ENCODE measurements at places on chromosomes 16 and 17. TPM values are rescaled to one million over a fixed set of nuclear protein-coding genes. Genes with fewer than 3 reads are reported as not detected.

GRCh38 chr17:32831627-32832243 lies 45.2 kb downstream of the MYO1D start:
- no peak for DNase-seq

DNA sequence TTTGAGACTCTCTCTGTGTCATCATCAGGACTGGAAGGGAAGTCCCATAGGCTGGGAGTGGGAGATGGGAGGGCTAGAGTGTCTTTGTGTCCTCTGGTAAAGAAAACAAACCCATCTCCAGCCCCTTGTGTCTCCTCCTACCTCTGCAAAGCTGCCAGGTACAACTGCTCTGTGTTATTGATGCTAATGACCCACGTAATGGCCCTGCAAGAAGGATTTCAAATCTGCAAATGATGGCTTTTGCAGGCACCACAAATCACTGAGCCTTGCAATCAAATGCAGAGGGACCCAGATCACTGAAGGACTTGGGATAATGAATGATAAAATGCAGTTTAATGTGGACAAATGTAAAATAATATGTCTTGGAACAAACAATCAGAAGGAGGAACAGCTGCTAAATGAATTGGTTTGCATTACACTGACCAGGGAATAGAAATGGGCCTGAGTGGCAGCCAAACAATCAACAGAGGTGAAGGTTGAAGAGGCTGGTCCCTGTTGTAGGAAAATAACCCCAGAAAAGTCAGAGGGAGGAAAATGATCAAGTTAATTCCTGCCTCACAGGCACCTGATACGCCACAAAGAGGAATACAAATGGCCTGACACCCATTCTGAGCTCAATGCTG lies 425.1 kb downstream of the UTP18 start:
- no peak for DNase-seq

DNA sequence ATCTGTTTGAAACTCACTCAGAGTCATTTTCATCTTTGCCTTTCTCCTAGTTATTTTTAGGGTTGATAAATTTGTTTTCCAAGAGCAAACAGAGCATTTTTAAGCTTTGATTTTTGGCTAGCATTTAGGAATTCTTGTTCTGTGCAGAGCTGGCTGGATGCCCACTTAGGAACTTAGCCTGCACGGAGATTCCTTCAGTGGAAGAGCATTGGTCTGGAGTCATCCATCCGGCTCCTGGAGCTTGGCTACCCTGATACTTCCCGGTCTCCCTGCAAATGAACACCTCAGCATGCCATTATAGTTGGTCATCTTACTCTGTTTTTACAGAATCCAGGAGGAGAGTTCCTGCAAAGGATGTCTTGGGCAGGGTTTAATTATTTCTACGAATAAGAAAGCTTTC lies 57.1 kb downstream of the SPECC1 start:
- DNase-seq, result peak; percentile 55

DNA sequence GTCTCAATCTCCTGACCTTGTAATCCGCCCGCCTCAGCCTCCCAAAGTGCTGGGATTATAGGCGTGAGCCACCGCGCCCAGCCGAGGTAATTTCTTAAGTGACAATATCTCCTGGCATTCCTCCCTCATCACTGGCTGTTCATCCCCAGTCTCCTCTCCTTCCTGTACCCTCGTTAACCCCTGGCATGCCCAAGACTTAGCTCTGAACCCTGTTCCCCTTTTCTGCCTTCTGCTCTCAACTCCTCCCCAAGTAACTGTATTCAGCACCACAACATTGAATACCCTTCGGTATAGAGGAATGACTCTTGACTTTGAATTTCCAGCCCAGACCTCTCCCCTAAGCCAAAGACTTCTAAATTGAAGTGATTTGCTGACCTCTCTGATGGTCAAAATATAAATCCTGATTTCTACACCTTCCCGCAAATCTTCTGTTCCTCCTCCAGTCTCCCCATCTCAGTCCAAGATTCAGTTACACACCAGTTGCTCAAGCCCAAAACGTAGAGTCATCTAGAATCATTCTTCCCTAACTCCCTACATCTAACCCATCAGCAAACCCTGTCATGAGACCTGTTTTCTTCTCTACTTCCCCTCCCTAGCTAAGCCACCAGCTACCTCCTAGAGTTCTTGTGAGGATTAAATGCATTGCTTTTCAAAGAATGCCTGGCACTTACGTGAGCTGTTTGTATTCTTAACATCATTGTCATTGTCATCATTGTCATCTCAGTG lies 14.8 kb downstream of the PMP22 start:
- DNase-seq, result no peak

DNA sequence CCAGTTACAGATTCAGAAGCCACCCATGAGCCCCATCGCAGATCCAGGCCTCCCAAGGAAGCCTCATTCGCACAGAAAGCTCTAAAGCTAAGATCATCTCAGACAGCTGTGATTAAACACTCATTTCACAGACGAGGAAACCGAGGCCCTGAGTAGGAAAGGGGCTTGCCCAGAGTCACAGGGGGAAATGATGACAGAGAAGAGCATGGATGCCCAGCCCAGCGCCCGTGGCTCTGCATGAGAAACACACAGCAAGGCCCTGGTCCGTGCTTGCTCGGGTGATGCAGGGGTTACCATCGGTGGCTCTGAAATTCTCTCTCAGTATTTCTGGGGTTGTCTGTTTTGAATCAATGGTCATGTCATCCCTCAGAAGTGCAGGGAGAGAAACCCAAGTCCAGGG lies 109.6 kb downstream of the C16orf78 start:
- no peak for DNase-seq

GRCh38 chr17:77645072-77646045 lies 313.1 kb upstream of the TNRC6C start:
- no peak for DNase-seq

DNA sequence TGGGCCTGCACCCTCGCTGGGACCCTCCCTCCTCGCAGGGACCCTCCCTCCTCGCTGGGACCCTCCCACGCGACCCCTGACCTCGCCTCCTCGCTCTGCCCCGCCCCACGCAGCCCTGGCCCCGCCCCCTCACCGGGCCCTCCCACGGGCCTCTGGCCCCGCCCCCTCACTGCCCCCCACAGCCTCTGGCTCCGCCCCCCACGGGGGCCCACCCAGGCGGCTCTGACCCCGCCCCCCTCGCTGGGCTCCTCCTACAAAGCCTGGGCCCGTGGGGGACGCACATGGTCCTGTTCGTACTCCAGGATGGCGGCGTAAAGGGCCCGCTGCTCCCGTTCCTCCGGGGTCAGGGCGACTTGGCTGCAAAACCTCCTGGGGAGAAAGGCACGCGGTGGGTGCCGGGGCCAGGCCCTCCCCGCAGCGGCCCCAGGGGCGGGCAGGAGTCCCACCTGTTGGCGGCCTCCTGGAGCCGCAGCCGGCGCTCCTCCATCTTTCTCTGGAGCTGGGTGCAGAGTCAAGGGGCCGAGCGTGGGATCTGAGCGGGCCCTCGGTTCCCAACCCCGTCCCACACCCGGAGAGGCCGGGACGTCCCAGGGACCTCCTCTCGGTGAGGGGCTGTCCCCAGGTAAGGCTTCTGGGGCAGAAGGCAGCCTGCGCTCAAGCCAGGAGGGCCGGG lies 9.0 kb downstream of the VPS9D1 start:
- DNase-seq, result peak; percentile 78

GRCh38 chr17:30571921-30572320 lies 94.7 kb downstream of the GOSR1 start:
- no peak for DNase-seq

- DNase-seq, result peak; percentile 73
Measured at GRCh38 chr17:28725660-28726225, 290 bp downstream of the TLCD1 start.

- no peak for DNase-seq
Measured at GRCh38 chr17:38656959-38657823, 17.6 kb downstream of the EPOP start.

DNA sequence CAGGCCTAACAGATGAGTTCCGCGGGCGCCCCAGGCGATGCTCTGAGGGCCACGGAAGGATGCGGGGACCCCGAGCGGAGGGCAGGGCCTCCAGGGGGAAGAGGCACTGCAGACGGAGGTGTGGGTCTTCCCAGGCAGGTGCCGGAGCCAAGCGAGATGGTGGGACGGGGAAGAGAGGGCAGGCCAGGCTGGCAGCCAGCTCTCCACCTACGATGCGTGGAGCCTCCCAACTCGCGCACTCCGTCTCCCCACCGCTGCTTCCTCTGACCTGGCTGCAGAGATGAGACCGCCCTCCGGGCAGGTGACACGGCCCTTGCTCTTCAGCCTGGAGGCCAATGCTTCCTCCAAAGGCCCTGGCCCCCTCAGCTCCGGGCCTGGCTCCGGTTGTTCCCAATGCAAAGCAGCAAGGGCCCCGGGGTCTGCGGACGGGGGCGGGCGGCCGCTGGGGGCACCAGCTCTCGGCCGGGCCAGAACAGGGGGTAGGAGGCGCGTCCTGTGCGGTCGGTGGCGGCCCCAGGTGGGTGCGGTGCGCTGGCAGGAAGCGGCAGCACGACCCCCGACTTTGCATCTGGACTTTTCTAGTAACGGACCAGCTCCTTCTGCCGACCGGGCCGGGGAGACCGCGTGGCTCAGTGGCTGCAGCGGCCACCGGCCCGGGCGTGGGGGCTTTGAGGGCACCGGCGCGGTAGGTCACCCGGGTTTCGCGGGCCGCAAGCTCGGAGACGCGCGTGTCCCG lies 1.5 kb upstream of the SOX8 start:
- DNase-seq, result no peak

GRCh38 chr17:56978441-56979090 lies 635 bp downstream of the SCPEP1 start:
- no peak for DNase-seq

GRCh38 chr16:82037666-82038065 lies 2.6 kb downstream of the HSD17B2 start:
- peak; percentile 48 for DNase-seq

- peak; percentile 45 for DNase-seq
Measured at GRCh38 chr17:596287-596686, 118.4 kb downstream of the VPS53 start.

GRCh38 chr16:27174007-27174406 lies 29.3 kb upstream of the KDM8 start:
- DNase-seq, result no peak

DNA sequence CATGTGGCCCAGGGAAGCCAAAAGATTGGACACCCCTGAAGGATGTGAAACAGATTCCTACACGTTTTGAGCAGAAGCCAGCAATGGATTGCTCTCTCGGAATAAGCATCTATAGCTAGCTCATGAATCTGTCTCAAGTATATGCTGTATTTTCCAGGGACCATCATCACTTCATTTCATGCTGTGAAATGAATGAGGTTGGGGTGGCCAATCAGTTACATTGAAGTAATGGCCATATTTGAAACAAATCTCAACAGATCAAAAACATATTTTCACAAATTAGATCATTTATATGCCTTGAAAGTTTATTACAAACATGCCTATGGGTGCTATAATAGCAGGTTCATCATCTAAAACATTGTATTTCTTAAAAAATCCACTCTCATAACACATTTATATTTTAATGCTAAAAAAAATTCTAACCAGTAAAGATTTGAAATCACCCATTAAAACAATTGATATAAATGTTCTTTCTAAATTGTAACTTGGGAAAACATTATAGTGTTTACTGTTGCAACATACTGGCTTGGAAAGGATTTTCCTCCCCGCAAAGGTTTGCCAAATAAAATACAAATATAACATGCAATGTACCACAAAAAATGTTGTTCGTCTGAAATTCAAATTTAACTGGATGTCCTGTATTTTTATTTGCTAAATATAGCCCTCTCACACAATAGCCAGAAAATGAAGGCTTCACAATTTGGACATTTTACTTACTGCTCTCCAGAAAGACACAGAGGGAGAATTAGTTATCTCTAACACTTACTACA lies 743.6 kb downstream of the KCNJ2 start:
- DNase-seq, result no peak

The ALOX12 gene
- total RNA-seq, result not detected

The MAPK8IP3 gene
- total RNA-seq, result 69.9 TPM

The PRSS8 gene
- 176 TPM for total RNA-seq

The ITGB3 gene
- total RNA-seq, result 29.8 TPM

The SLC16A3 gene
- 53.3 TPM for total RNA-seq

The PLD6 gene
- total RNA-seq, result 1.3 TPM

The AOC2 gene
- 0.92 TPM for total RNA-seq

The KRT12 gene
- 1.1 TPM for total RNA-seq

The EME1 gene
- total RNA-seq, result 0.87 TPM

The CACNA1G gene
- 3.7 TPM for total RNA-seq
